IMR-90 (cell line): ENCODE measurements at places on chromosomes 3 and 15. TPM values are rescaled to one million over a fixed set of nuclear protein-coding genes. Genes with fewer than 3 reads are reported as not detected.

Gene EPHB1
- total RNA-seq: under 0.01 and 0.36 TPM in 2 replicates

Gene HTR3E
- total RNA-seq: not detected in 2 replicates

Gene KBTBD13
- not detected in 2 replicates for total RNA-seq

Gene ARNT2
- 14.7 and 19.0 TPM in 2 replicates for total RNA-seq

DNA sequence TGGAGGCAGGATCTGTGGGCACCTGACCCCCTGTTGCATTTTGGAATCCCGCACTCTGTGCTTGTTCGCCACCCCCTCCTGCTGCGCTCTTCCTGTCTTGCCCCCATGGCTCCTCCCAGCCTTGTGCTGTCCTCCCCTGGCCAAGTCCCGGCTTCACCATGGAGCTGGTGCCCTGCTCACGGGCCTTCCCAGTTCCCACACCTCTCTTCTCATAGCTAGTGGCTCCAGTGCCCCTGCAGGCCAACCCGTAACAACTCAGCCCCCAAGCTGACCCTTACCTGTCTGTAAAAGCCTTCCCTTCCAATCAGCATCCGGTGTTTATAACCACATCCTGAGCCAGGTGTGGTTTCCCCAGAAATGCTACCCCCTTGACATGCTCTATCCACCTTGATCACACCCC is 407.7 kb upstream of the C2CD4B start:
- DNase-seq: no peak

DNA sequence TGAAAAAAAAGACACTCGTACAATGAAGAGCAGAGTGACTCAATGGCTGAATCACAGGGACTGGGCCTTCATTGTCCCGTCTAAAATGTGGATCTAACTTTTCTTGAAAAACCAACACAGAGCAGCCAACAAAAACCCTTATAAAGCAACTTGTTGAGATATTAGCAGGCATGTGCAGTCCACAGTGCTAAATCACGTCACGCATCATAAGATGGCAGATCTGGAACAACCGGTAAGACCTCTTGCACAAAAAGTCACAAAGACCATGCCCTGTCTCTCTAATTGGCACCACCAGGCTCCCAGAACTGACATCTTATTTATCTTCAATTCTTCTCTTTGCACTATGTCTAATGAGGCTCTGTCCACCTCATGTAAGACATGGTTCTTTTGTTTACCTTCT is 177.0 kb downstream of the MAGI1 start:
- no peak for DNase-seq
